Stimulated activated CD8-positive, alpha-beta memory T cell treated with anti-CD3 and anti-CD28 coated beads, Interleukin-4, amount 100 ng/mL, for 1 hour (primary cell): ENCODE measurements at places on chromosomes 16 and 17.

DNA sequence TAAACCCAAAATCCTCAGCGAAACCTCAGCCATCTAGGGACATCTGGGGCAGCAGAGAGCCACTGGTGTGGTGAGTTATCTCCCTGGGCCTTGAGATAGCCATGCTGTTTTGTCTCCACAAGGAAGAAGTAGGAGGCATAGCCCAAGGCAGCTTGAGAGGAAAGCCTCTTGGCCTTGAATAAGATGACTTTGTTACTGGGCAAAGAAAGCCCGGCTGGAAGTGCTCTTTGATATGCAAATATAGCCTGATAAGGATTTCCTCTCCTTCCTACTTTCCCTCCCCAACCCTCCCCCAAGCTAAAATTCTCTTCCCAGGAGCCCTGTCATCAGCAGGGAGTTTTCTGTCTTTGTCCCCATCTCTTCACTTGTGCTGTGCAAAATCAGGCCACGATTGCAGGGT is 694.4 kb downstream of the MAF start:
- no peak for DNase-seq

DNA sequence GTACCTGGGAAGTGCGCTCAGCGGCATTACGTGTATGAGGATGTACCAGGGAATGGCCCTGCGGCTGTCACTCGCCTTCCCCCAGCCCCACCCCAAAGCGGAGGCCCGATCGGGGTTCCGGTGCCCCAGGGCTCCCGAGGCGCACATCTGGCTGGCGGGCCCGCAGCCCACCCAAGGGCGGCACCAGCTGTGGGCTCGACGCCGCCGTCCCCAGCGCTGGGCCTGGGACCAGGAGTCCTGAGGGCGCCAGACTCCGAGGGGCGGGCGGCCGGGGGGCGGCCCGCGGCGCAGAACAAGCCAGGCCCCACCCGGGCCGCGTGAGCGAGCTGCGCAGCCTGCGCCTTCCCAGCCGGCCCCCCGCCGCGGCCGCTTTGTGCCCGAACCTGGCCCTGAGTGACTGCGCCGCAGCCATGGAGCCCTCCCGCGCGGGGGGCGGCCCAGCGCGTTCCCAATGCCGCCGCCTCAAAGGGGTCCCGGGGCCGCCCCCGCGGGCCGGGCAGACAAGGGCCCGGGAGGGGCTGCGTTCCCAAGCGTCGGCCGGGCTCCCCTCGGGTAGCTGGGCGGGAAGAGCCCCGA is 17.4 kb downstream of the ZNF423 start:
- DNase-seq = no peak

GRCh38 chr16:3161235-3162018 is 26.6 kb upstream of the OR1F1 start:
- no peak for DNase-seq

DNA sequence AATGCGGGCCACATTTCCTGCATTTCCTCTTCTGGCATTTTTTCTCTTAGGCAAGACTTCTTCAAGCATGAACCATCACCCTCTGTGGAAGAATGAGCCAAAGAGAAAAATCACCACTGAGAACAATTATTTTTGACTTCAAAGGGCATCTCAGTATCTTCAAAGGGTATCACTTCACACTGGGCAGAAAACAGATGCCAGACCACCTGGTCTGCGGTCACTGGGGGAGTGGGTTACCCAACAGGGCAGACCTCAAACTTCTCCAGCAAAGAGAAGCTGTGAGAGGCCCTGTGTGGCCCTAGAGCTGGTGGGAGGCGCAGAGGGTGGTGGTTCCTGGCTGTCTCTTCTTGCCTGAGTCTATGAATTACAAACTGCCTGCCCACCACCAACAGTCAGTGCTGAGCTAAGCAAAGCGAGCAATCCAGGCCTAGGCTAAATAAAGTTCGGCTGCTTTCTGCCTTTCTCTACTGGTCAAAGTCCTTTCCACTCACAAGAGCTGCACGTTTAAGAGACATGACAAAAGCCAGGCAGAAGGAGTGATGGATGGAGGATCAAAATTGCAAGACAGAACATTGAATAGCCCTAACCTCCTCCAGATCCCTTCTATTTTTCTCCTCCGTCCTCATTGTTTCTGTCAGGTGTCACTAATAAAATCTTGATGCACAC is 602.7 kb upstream of the CDH5 start:
- no peak for DNase-seq

- DNase-seq = no peak
These were observed 31.1 kb upstream of the JPH3 start for GRCh38 chr16:87570938-87571867.

DNA sequence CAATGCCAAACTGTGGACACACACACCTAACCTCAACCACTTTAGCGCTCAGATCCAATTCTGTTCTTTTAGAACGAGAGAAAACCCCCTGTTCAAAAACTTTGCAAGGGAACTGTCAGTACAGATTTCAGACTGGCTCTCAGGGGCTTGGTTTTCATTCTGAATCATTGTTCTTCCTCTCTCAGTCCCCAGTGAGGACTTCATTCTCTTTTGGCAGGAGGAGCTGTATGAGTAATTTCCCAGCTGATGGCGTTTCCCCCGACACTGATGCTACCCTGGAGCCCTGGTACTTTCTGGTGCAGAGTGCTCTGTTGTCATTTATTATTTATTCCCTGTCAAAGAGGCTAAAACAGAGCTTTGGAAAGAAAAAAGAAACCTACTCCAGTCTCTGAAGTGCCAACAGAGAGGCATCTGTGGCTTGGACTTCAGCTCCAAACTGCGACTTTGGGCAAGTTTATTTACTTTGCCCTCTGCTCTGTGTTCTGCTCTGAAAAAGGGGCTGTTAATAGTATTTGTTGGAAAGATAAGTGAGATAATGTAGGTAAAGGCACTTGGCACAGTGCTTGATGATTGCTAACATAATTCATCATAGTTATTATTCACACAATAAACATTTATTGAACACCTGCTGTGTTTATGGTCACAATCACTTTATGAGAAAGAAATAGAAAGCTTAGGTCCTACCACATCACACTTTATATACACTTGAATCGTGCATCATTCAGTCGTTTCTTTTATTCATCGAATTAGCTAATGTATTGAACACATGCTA is 28.3 kb downstream of the ETV4 start:
- DNase-seq = no peak

DNA sequence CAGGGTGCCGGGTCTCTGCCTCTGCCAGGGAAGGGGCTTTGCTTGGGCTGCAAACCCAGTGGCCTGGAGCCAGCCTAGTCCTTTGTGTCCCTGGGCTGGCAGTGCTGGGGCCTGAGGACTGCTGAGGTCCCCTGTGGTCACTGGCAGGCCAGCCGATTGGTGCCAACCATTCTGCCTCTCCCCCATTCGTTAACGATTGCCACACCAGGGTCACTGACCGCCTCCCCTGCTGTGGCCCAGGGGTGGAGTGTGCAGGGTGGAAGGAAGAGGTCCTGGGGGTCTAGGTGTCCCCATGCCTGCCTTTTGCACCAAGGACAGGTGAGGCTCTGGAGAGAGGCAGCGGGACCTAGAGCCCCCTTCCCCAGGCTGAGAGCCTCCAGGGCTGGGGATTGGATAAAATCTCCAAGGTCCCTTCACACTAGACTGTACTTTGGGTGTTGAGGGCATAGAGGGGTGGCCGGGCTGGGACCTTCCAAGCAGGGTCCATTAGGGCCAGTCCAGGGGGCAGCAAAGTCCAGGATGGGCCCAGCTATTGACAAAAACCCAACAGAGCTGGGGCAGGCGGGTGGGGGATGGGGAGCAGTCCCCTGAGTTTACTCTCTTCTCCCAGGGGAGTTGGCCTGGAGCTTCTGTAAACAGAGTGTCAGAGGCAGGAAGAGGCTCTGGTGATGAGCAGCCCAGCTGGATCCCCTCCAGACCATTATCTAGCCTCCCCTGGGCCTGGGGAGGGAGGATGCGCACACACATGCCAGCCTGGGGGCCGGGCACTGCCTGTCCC is 1.1 kb downstream of the VASN start:
- no peak for DNase-seq

DNA sequence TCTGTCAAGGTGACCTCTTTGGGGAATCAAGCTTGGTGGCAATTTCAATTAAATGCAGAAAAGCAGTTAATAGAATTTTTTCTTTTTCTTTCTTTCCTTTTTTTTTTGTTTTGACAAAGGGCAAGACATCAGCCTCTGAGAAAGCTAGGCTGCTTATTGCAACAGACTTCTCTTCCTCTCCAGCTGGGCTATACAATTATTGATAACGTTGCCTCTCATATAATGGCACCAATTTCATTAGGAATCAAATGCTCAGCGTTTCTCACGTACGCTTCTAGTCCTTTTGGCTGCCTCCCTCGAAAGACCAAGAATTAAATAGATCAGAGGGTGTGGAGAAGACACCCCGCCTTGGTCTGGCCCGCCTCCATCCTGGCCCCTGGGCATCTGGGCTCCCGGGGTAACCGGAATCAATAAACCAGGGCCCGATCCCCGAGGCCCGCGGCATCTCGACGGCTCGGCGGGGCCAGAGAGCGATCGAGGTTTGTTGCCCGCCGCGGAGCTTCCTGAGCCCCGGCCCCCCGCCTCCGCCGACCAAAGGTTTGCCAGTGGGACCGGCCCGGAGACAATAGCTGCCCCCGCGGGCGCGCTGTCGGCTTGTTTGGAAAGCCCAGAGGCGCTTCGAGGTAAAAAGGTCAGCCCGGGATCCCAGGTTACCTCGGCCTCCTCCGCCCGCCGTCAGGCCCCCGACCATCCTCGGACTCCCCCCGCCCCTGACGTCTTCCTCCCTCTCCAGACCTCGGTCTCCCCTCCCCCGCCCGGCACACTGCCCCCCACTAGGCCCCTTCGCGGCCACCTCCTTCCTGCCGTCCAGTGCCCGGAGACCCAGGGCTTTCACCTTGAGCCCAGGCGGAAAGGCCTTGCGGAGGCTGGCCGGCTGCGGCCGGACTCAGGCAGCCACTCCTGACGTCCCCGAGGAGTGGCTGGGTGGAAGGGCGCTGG is 3.9 kb downstream of the HOXB1 start:
- DNase-seq = no peak

- DNase-seq = no peak
These were observed 12.1 kb downstream of the USP6 start for GRCh38 chr17:5127910-5128309.

- no peak for DNase-seq
These were observed 4.7 kb upstream of the FAAP100 start for GRCh38 chr17:81556863-81557262.

DNA sequence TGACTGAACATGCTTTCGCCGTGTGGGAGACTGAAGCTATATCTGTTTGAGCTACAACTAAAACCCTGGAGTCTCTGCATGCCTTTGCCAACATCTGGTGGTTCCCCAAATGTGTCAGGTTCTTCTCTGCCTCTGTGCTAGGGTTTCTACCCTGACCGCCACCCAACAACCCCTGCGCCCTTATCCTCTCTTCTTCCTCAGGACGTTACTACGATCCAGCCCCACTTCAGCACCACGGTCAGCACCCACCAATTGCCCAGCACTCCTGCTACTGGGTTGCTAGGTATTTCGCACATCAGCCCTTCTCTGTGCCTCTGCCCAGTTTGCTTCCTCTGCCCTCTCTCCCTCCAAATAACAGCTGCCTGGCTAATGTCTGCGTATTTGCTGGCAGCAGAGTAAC is 106.3 kb upstream of the HSBP1 start:
- no peak for DNase-seq

DNA sequence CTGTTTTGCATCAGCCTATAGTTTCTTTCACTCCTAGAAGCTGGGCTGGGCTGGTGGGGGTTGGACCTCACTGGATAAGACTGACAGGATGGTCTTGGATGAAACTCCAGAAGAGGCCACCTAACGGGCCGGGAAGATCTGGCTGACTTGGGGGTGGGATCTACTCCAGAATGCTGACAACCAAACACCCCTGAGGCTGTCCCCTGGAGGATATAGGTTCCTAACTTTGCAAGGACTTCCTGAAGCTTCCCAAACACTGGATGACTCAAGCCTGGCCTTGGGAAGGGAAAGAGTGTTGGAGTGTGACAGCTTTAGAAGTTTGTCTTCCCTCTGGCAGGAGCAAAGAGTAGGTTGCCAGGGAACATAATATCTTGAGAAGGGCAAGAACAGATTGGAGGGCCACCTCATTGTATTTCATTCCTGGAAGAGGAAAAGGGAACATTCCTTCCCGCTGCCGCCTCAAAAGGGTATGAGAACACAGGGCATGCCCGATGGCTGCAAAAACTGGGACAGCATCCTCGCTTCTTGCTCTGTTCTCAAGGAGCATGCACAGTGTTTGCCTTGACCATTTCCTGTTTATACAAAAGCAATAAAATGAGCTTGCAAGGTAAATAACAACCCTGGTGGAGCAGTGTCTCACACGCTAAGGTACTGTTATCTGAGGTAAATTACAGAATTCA is 6.8 kb upstream of the CYB5B start:
- DNase-seq = no peak

DNA sequence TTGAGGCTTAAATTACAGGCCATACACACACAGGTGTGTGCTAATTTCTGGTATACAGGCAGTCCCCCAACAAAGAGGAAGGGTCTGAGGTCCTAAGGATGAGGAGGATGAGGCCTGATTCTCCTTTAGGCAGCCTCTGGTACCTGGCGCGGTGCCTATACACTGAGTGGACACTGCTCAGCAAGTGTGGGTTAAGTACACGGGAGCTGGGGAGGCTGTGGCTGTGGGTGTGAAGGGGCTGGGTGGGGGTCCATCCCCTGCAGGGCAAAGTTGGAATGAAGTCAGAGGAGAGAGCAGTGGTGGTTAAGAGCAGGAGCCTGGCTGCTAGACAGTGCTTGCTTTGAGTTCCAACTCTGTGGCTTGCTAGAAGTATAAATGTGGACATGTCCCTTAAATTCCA is 10.9 kb downstream of the MRM1 start:
- DNase-seq = no peak

GRCh38 chr16:64182985-64183384 is 938.9 kb downstream of the CDH11 start:
- no peak for DNase-seq

DNA sequence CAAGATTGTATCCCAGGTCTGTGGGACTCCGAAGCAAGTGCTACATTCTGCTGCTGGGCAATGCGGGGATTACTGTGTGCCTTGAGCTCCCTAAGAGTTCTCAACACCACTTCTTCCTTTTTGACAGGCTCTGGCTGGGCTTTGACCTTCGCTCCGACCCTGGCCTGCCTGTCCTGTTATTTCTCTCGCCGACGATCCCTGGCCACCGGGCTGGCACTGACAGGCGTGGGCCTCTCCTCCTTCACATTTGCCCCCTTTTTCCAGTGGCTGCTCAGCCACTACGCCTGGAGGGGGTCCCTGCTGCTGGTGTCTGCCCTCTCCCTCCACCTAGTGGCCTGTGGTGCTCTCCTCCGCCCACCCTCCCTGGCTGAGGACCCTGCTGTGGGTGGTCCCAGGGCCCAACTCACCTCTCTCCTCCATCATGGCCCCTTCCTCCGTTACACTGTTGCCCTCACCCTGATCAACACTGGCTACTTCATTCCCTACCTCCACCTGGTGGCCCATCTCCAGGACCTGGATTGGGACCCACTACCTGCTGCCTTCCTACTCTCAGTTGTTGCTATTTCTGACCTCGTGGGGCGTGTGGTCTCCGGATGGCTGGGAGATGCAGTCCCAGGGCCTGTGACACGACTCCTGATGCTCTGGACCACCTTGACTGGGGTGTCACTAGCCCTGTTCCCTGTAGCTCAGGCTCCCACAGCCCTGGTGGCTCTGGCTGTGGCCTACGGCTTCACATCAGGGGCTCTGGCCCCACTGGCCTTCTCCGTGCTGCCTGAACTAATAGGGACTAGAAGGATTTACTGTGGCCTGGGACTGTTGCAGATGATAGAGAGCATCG is 2.4 kb downstream of the SLC16A13 start:
- DNase-seq = no peak
